ENCODE measurements at places on chromosomes 6 and 20. TPM values are rescaled to one million over a fixed set of nuclear protein-coding genes. Genes with fewer than 3 reads are reported as not detected.

TUBB2B gene
- not detected for total RNA-seq

TSHZ2 gene
- 26.1 TPM for total RNA-seq

CYP39A1 gene
- not detected for total RNA-seq

PI16 gene
- total RNA-seq, result 5.2 TPM

NRSN2 gene
- total RNA-seq, result 1.3 TPM

TTLL9 gene
- total RNA-seq, result not detected

CAGE1 gene
- total RNA-seq, result 0.39 TPM

All from CD4-positive, alpha-beta T cell (primary cell).